Smooth muscle cell of the pulmonary artery (primary cell): ENCODE measurements at places on chromosomes 7 and 10. TPM values are rescaled to one million over a fixed set of nuclear protein-coding genes. Genes with fewer than 3 reads are reported as not detected.

TFPI2 gene
- total RNA-seq, result 59.6 and 154 TPM in 2 replicates

AGAP5 gene
- 4.0 and 4.8 TPM in 2 replicates for total RNA-seq

CRYGN gene
- 0.13 TPM in 1 of 2 replicates, not detected in the other for total RNA-seq

EEPD1 gene
- total RNA-seq, result 3.6 and 3.8 TPM in 2 replicates

CLEC5A gene
- not detected in 2 replicates for total RNA-seq

FGL2 gene
- total RNA-seq, result 86.5 and 91.3 TPM in 2 replicates

STK17A gene
- total RNA-seq, result 62.4 and 83.1 TPM in 2 replicates

BEND7 gene
- total RNA-seq, result 4.0 and 7.6 TPM in 2 replicates

OPN1SW gene
- total RNA-seq, result not detected in 2 replicates

CC2D2B gene
- 0.07 and 0.17 TPM in 2 replicates for total RNA-seq

WASHC2A gene
- total RNA-seq, result 44.1 and 46.2 TPM in 2 replicates

BAIAP2L1 gene
- 4.1 and 4.2 TPM in 2 replicates for total RNA-seq

DRGX gene
- not detected in 2 replicates for total RNA-seq
